ENCODE measurements at places on chromosomes 5 and 9.

- DNase-seq: no peak
Observed at GRCh38 chr5:81214848-81215247, 18.3 kb upstream of the CKMT2 start.

DNA sequence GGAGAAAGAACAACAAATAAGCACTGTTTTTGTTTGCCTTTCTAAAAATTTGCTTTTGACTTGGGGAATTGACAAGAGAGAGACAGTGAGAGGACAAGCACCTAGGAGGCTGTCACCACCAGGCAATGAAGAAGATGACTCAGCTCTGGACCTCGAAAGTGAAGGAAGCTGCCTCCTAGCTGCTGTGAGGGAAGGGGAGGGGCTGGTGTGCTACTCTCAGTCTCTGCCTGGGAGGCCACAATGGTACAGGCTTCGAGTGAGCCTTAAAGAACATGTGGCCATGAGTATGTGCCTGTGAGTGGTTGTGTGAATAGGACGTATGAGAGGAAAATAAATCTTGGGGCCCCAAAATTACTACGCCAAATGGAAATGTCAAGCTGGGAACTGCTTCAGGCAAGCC, 7.1 kb upstream of the PLK2 start:
- no peak for DNase-seq

DNA sequence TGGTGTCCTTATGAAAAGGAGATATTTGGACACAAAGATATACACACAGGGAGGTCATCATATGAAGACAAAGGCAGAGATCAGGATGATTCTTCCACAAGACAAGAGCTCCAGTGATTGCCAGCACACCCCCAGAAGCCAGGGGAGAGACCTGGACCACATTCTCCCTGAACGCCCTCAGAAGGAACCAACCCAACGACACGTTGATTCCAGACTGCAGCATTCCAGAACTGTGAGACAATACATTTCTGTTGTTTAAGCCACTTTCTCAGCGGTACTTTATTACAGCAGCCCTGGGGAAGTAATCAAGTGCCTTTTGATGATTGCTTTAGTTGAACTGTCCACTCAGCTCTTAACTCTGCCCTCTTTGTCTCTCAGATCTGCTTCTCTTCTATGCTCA, 285.5 kb upstream of the SMARCA2 start:
- DNase-seq: no peak

DNA sequence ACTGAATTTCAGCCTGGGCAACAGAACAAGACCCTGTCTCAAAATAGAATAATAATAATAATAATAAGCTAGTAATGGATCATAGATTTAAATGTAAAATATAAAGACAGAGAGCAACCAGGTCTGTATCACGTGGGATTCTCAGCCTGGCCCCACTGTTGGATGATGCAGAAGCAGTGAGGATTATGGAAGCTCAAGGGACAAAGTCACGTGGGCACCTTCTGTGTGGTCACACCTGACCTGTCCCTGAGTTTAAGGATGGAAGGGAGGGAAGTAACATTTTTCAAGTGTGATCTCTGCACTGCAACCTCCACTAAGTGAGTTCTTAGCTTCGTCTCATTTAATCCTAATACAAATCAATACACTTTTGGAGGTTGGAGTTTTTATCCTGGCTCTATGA, 212.5 kb upstream of the IER5L start:
- DNase-seq: no peak

DNA sequence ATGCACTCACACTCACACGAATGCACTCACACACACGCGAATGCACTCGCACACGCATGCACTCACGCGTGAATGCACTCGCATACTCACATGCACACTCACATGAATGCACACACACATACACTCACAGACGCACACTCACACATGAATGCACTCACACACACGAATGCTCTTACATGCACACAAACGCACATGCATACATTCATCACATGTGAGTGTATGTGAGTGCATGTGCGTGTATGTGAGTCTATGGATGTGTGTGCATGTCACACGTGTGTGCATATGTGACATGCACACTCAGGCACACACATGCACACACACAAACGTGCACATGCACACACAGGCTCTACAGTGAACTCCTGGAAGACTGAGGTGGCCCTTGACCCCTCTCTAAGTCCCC, 121.7 kb downstream of the ADAMTS2 start:
- DNase-seq: no peak

GRCh38 chr5:151155775-151156506, 1.6 kb downstream of the ANXA6 start:
- no peak for DNase-seq

- no peak for DNase-seq
Observed at GRCh38 chr9:74303945-74304344, 193.2 kb upstream of the RORB start.

GRCh38 chr9:72703574-72703973, 182.2 kb downstream of the TMC1 start:
- DNase-seq: no peak

DNA sequence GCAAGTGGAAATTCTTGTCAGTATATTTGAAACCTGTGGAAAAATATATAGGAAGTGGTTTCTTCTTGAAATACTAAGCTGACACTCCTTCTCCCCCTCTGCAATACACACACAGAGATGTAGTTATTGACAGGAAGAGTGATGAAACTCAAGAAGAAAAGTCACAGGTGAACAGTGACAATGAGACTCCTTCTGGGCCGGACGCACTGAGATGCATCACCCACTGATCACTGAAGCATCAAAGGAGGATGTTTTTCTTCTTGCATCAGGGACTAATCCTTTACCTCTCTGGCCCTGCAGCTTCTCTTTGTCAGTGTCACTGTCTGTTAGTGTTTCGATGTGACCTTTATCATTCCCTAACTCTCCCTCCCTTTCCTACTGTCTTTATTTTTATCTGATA, 1864.2 kb upstream of the C9orf72 start:
- no peak for DNase-seq

- DNase-seq: no peak
Observed at GRCh38 chr9:7710686-7711085, 88.9 kb downstream of the DMAC1 start.

GRCh38 chr5:6159832-6160430, 218.4 kb downstream of the MED10 start:
- DNase-seq: no peak

All from stimulated activated CD8-positive, alpha-beta memory T cell treated with anti-CD3 and anti-CD28 coated beads, Interleukin-4, amount 100 ng/mL, for 1 hour (primary cell).